CD4-positive, alpha-beta memory T cell (primary cell): ENCODE measurements at places on chromosomes 1 and 21. TPM values are rescaled to one million over a fixed set of nuclear protein-coding genes. Genes with fewer than 3 reads are reported as not detected.

Gene PROX1
- not detected for total RNA-seq

Gene NKAIN1
- not detected for total RNA-seq

Gene CSF3R
- 0.61 TPM for total RNA-seq

Gene HMGN1
- 230 TPM for total RNA-seq

Gene PTPN7
- 67.6 TPM for total RNA-seq

Gene PRKAA2
- total RNA-seq = not detected

Gene NBPF10
- total RNA-seq = 2.1 TPM

Gene FMO5
- total RNA-seq = 1.5 TPM

Gene NUP133
- total RNA-seq = 45.8 TPM

Gene VANGL2
- not detected for total RNA-seq

Gene HES2
- not detected for total RNA-seq

Gene LCE2C
- not detected for total RNA-seq

Gene TTC34
- total RNA-seq = 4.9 TPM

Gene OR10R2
- not detected for total RNA-seq

Gene TAS1R3
- total RNA-seq = 1.5 TPM

Gene GJB4
- total RNA-seq = not detected

Gene SH2D5
- total RNA-seq = not detected

Gene CITED4
- 8.4 TPM for total RNA-seq

Gene MXRA8
- total RNA-seq = 0.35 TPM

Gene RNU1-3
- 3,866 TPM for total RNA-seq

Gene SYNC
- not detected for total RNA-seq

Gene TOR1AIP2
- total RNA-seq = 51.0 TPM

Gene CDC20
- total RNA-seq = 0.32 TPM

Gene MPL
- not detected for total RNA-seq

Gene SH2D1B
- not detected for total RNA-seq

Gene LCE1D
- not detected for total RNA-seq

Gene CDC42BPA
- 0.72 TPM for total RNA-seq

Gene SPRR2G
- not detected for total RNA-seq

Gene FCER1G
- total RNA-seq = 9.9 TPM

Gene C1orf210
- total RNA-seq = not detected

Gene BLACAT1
- total RNA-seq = 0.42 TPM

Gene OR2L13
- total RNA-seq = 0.17 TPM
